Osteocyte (in vitro differentiated cells): ENCODE measurements at places on chromosomes 1 and 21. TPM values are rescaled to one million over a fixed set of nuclear protein-coding genes. Genes with fewer than 3 reads are reported as not detected.

DNA sequence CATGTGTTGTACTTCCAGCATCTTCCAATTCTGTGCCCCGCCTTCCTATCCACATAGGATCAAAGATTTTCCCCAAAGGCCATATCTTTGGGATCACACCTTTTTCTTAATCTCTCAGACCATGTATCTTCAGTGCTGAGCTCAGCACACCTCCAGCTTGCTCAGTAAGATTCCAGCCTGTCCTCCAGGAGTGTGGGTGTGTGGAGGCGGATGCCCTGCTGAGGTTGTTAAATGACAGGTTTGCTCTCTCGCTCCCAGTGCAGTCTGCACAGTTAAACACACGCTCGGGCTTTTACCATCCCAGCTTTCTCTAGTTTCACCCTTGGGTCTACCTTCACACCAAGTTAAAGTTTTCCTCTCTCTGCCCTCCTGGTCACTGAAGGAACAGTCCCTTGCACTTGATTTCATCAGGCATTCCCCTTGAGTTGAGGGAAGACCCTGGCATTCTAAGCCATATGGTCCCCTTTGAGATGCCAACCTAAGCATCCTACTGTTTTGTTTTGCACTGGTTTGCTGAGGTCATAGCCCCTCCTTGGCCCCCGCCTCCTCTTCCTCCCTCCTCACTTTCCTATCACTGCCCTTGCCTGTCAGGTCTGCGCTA lies 13.7 kb downstream of the MYOG start:
- H3K27me3 ChIP-seq = peaks cover 37% of the 10 kb centered on the region
- H3K4me3 ChIP-seq = no peak overlapping the region
- H3K27ac ChIP-seq = no peak overlapping the region
- no peaks in the 10 kb centered on the region for H3K4me1 ChIP-seq
- no peaks in the 10 kb centered on the region for H3K36me3 ChIP-seq
- DNase-seq = no peak

- peak within 1 kb of the TSS; percentile 23 for H3K4me3 ChIP-seq
- H3K36me3 ChIP-seq = no peaks in the 10 kb centered on the region
- no peak for DNase-seq
- no peak within 1 kb of the TSS for H3K27ac ChIP-seq
- peaks cover 6% of the 10 kb centered on the region for H3K4me1 ChIP-seq
These were observed at the start of gene SLC6A17 for GRCh38 chr1:110150330-110151174. TSS of gene SLC6A17 (plus strand) at chr1:110150494. CDS start at chr1:110166930, 16,436 bp downstream.

DNA sequence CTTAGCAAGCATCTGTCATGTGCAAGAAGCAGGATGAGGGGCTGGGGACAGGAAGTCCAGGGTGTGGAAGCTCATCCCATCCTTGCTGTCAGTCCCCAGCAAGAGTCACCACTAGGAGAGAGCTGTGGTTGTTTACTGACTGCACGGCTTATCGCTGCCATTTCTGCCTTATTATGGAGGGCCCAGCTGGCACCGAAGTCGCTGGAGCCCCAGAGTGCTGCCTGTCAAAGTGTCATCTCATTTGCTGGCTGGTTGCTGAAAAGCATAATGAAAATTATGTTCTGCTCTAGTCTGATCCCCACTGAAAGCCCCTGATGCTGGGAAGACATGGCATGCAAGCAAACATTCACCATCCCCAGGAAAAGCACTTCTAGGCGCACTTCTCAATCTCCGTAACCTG lies 642.7 kb downstream of the NPHP4 start:
- no peak for DNase-seq
- H3K27ac ChIP-seq = no peak overlapping the region
- no peaks in the 10 kb centered on the region for H3K4me1 ChIP-seq

DNA sequence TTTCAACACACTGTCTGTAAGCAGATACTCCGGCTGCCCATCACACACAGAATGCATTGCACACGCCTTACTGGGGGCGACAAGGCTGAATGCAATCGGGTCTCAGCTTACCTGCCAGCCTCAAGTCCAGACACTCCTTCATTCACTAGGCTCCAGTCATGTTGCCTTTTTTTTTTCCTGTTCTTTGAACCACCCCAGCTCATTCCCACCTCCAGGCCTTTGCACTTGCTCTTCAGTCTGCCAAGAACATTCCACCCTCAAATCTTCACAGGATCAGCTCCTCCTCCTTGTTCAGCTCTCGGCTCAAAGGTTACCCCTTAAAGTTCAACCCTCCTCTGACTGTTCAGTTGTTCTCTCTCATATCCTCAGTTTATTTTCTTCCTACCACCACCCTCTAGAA lies 181.9 kb upstream of the ESRRG start:
- no peaks in the 10 kb centered on the region for H3K36me3 ChIP-seq
- DNase-seq = no peak
- H3K27me3 ChIP-seq = no peaks in the 10 kb centered on the region
- H3K4me1 ChIP-seq = no peaks in the 10 kb centered on the region

DNA sequence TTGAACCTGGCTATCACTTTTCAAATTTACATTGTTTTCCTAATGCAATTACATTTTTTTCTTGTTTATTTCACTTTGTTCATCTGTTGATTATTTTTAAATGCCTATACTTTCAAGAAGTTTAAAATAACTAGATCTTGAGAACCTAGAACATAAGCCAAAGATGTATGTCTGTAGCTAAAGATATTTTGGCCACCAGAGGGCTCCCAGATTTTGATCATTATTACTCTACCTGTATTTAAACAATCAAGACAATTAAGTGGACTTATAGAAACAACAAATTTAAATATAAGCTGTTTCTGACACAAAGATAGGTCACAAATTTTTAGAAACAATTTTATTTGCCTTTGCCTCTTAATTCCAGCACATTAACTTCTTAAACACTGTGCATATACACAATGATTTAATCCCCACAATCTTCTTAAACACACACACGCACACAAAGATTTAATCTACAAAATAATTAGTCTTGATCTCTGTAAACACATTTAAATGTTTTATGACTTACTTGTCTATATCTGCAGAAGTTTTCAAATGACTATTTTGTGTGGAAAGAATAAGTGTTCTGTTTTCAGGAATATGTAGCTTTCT lies 380.0 kb downstream of the DSCAM start:
- no peaks in the 10 kb centered on the region for H3K27me3 ChIP-seq
- H3K36me3 ChIP-seq = no peaks in the 10 kb centered on the region
- DNase-seq = no peak
- H3K4me1 ChIP-seq = no peaks in the 10 kb centered on the region
- H3K4me3 ChIP-seq = no peak overlapping the region
- no peak overlapping the region for H3K27ac ChIP-seq

DNA sequence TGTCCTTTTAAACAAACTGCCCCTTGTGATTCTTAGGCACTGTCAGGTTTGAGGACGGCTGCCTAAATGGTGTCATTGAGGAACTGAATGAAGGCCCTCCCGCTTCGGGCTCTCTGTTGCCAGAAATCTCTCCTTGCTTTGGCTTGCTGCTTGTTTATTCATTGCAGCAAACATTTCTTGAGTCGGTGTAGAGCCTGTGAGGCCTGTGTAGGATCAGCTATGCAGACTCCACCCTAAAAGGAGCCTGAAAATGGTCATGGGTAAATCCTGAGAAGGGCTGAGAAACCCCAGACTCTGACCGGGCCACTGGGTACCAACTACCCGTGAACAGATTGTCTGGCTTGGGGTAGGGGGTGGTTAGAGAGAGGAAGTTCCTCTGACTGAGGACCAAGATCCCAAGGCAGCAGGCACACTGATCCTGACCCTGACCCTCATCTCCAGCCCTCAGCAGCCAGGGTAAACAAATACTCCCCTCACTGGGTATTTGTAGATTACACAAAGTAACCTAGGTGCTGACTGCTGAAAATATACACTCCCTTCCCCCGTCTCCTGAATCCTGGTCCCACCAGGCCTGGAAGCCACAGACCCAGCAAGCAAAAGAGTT lies 3.1 kb downstream of the IL6R start:
- no peak overlapping the region for H3K27ac ChIP-seq
- no peaks in the 10 kb centered on the region for H3K27me3 ChIP-seq
- no peak overlapping the region for H3K4me3 ChIP-seq
- no peaks in the 10 kb centered on the region for H3K36me3 ChIP-seq
- DNase-seq = no peak

DNA sequence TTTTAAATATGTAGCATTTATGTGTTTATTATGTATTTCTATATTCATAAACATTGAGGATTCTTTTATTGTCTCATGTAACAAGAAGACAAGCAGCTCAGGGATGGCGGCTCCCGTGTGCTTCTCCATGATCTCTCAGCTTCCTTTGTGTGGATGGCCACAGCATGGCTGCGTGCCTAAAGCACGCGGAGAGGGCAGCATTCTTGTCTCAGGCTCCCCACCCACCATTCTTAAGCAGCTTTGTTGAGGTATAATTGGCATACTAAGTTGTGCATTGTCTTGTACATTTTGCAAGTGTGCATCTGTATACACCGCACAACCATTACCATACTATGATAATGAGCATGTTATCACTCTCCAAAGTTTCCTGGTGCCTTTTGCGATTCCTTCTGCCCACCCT lies 81.6 kb downstream of the CAMTA1 start:
- no peaks in the 10 kb centered on the region for H3K27me3 ChIP-seq
- no peak for DNase-seq
- H3K36me3 ChIP-seq = peaks cover 5% of the 10 kb centered on the region
- peaks cover 81% of the 10 kb centered on the region for H3K4me1 ChIP-seq
- H3K4me3 ChIP-seq = no peak overlapping the region

- peaks cover 38% of the 10 kb centered on the region for H3K4me1 ChIP-seq
- H3K27me3 ChIP-seq = no peaks in the 10 kb centered on the region
- H3K27ac ChIP-seq = peak overlapping the region; percentile 98
- peak overlapping the region; percentile 88 for H3K4me3 ChIP-seq
- no peaks in the 10 kb centered on the region for H3K36me3 ChIP-seq
- DNase-seq = no peak
These were observed 1.0 kb upstream of the HP1BP3 start for GRCh38 chr1:20787840-20788795.

- no peaks in the 10 kb centered on the region for H3K4me1 ChIP-seq
- H3K4me3 ChIP-seq = no peak overlapping the region
- H3K27me3 ChIP-seq = no peaks in the 10 kb centered on the region
These were observed 44.6 kb downstream of the CDCP2 start for GRCh38 chr1:54108156-54108555.

DNA sequence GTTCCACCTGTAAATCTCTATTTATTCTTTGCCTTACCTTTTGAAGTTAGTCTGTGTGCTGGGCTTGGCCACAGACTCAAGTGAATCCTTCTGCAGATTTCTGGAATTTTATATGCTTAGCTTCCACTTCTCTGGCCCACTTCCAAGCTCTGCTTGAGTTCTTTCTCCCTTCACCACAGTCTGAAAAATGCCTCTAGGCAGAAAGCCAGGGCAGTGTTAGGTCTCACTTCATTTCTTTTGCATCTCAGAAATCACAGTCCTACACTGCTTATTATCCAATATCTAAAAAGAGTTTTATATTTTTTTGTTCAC lies 48.9 kb downstream of the INKA2 start:
- peak overlapping the region; percentile 8 for H3K27ac ChIP-seq
- H3K27me3 ChIP-seq = no peaks in the 10 kb centered on the region
- DNase-seq = peak; percentile 88
- peaks cover 34% of the 10 kb centered on the region for H3K4me1 ChIP-seq
- H3K4me3 ChIP-seq = no peak overlapping the region
- H3K36me3 ChIP-seq = peaks cover 21% of the 10 kb centered on the region

Gene LYSMD1
- total RNA-seq = 12.6 and 13.3 TPM in 2 replicates

Gene LCE2A
- not detected in 2 replicates for total RNA-seq

Gene PCAT6
- total RNA-seq = 3.8 and 5.2 TPM in 2 replicates

Gene C1orf185
- not detected in 2 replicates for total RNA-seq

Gene CRYAA
- not detected in 2 replicates for total RNA-seq
